ENCODE measurements at places on chromosomes 2 and 18.
A peak's percentile ranks its signal among the peaks of the same experiment; 100 is the strongest.

- no peak for DNase-seq
These were observed 12.3 kb upstream of the RESP18 start for GRCh38 chr2:219344751-219345430.

- DNase-seq = no peak
These were observed 10.7 kb downstream of the STEAP3 start for GRCh38 chr2:119234021-119235019.

GRCh38 chr2:74000666-74001065 lies 16.0 kb downstream of the TET3 start:
- DNase-seq = no peak

DNA sequence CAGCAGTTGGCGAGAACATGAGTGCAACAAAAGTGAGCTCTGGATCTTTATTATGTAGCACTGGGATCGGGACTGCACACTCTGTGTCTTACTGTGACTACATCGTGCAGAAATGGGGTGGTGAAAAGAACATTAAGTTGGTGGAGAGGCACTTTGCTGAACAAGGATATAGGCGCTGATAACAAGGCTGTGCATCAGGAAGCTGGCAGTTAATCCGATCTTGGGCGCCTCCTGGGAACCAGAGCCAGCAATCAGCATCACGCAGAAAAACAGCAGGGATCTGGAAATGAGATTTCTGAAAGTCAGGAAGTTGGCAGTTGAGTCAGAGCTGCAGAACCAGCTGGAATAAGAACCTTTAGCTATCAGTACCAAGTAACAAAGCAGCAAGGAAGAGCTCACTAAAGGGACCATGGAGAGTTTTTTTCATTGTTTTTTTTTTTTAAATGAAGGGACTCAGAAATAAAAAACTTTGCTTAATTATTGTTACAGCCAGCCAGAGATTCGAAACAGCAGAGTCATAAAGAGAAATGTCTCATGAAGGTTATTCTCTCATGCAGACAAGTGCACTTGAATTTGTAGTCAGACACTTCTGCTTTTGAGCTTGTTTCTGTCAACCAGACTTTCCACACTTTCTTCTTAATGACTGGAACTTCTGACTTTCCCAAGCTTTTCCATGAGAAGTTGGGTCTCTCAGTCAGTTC lies 22.8 kb upstream of the MYO3B start:
- DNase-seq = no peak

DNA sequence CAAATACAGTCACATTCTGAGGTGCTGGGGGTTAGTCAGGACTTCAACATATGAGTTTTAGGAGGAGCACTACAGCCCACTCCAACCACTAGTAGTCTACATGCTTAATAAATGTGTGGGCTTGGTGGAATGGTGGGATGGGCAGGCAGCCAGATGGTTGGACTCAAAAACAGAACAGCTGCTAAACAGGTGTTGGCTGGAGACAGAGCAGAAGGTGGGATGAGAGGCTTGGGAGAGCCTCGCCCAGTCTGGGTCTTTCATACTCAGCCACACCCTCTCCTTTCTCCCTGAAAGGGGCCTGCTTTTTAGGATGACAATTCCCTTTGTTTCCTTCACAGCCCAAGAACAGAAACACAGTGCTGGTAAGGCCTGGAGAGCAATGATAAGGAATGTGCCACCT lies 143.9 kb upstream of the KLHL29 start:
- no peak for DNase-seq

GRCh38 chr18:5546660-5547059 lies 2.9 kb upstream of the EPB41L3 start:
- no peak for DNase-seq

- no peak for DNase-seq
These were observed 199.6 kb downstream of the PRKCE start for GRCh38 chr2:45851111-45851510.

- DNase-seq = peak; percentile 8
These were observed 42.1 kb upstream of the RFX8 start for GRCh38 chr2:101516823-101517690.

DNA sequence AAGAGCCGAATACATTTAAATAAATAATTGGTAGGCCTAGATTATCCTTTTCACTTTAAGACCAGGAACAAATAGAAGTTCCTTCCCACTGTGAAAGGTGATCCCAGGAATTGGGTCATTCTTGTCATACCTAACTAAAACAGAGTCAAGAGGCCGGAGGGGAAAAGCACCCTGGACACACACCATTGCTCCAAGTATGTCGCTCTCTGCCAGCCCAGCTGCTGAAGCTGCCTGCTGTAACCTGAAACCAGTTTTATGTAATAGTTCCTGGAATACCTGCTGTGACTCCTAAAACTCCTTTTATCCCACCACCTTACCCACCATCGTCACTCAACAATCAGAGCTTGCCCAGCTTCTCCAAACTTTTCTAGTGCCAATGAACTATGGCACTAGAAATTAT lies 217.1 kb downstream of the PTPRM start:
- DNase-seq = no peak

GRCh38 chr18:49359732-49360444 lies 100.6 kb downstream of the DYM start:
- no peak for DNase-seq
